ENCODE measurements at places on chromosomes 7 and 10. TPM values are rescaled to one million over a fixed set of nuclear protein-coding genes. Genes with fewer than 3 reads are reported as not detected.

The PRSS1 gene
- total RNA-seq = not detected

The MLXIPL gene
- not detected for total RNA-seq

DNA sequence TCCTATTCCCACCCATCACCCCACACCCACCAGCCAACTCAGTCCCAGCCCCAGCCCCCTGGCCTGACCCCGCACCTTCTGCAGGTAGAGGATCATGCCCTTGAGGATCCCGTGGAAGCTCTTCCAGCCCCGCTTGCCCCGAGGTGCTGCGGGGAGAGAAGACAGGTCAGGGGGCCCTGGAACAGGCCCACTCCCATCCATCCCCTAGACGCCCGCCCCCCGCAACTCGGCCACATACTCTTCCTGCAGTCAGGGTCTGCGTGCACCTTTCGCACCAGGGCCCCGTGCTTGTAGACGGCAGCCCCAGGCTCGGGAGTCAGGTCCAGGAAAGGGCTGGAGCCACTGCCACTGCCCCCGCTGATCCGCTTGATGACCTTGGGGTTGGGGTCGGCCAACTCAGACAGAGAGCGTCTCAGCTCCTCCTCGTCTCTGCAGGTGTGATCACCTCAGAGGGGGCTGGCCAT is 9.6 kb downstream of the NFKB2 start:
- DNase-seq = peak; percentile 44

- no peak for DNase-seq
Observed at GRCh38 chr7:139743267-139743966, 34.4 kb downstream of the HIPK2 start.

DNA sequence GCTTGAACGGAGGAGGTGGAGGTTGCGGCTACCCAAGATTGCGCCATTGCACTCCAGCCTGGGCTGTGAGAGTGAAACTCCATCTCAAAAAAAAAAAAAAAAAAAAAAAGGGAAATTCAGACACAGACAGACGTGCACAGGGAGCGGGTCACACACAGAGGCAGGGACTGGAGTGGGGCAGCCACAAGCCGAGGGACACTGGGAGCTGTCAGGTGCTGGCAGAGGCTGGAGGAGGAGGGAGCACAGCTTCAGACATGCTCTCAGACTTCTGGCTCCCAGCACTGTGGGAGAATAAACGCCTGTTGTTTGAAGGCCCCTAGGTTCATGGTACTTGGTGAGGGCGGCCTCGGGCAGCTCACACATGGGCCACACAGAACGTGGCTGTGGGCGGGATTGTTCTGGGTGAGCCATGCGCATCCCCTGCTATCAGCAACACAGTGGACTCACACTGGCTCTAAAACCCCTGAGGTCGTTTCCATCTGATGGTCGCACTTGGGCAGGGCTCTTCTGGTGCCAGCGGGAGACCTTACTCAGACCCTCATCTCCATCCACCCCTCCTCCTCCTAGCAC is 375.9 kb downstream of the DNAJB6 start:
- DNase-seq = no peak

DNA sequence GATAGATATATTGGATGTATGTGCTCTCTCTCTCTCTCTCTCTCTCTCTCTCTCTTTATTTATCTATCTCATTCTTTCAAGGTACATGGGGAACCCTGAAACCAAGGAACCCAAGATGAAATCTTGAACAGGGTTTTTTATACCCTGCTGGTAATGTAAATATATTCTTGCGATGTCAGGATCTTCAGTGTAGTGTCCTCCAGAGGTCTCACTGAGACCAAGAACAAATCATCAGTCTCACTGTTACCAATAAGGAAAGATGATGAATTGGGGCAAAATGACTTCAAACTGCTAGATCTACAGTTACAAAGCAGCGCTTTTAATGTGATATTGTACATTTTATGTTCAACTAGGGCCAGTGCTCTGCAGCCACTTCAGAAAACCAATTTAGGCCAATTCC is 423.5 kb downstream of the ANKRD7 start:
- no peak for DNase-seq

Measured in natural killer cell (primary cell).